Hematopoietic multipotent progenitor cell treated with erythropoietin and hydrocortisone succinate and interleukin-3 and kit ligand, for 17 days (in vitro differentiated cells): ENCODE measurements at places on chromosomes 1 and 21.

GRCh38 chr1:29644812-29645211, 408.5 kb downstream of the PTPRU start:
- no peak for DNase-seq

DNA sequence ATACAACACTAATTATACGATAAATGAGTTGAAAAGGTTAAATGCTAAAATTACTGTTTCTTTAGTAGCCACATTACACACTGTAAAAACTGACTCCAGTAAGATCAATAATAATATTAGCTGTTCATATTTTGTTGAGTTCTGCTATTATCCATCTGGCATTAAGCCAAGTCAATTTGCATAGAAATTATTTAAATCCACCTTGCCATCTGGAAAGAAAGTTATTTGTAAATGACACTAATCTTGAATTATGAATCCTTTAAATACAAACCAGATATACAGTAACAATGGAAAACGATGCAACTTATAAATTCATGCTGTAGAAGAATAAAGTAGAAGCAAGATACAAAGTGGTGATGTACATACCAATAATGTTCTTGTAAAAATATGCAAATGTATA, 81.4 kb upstream of the BCL10 start:
- no peak for DNase-seq

DNA sequence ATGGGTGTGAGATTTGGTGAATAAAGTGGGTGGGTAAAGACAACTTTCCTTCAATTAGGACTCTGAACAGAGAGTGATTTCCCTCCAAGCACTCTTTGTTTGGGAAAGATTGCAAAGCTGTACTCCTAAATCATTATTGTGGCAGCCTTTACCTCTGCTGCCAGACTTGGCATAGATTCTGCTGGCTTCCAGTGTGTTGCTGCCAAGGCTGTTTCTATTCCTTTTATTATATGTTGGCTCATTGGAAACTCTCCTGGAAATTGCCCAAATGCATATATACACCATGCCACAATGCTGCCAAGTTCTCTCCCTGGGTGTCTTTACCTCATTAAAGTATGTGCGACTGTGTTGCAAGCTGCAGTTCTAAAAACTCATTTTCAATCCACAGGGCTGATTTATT, 668.0 kb downstream of the MRPL39 start:
- no peak for DNase-seq

- DNase-seq: no peak
These were observed 149.2 kb upstream of the PLD5 start for GRCh38 chr1:242673652-242674051.

- no peak for DNase-seq
These were observed 8.8 kb upstream of the RNF223 start for GRCh38 chr1:1082776-1083415.
